ENCODE measurements at places on chromosomes 12 and 14. TPM values are rescaled to one million over a fixed set of nuclear protein-coding genes. Genes with fewer than 3 reads are reported as not detected.

The NRL gene
- total RNA-seq = 2.2 TPM

The TIMM9 gene
- total RNA-seq = 73.7 TPM

The MANSC4 gene
- not detected for total RNA-seq

The LYZ gene
- total RNA-seq = not detected

The JKAMP gene
- 41.7 TPM for total RNA-seq

The PELI2 gene
- total RNA-seq = 0.08 TPM
